ENCODE measurements at places on chromosomes 6 and 20. TPM values are rescaled to one million over a fixed set of nuclear protein-coding genes. Genes with fewer than 3 reads are reported as not detected.

Gene PRPF6
- 63.8 TPM for total RNA-seq

Gene TRIM31
- total RNA-seq, result not detected

Gene SSTR4
- total RNA-seq, result not detected

GRCh38 chr20:24799971-24800580 lies 149.0 kb upstream of the CST7 start:
- no peak for DNase-seq

GRCh38 chr6:3822747-3823445 lies 26.3 kb upstream of the FAM50B start:
- no peak for DNase-seq

DNA sequence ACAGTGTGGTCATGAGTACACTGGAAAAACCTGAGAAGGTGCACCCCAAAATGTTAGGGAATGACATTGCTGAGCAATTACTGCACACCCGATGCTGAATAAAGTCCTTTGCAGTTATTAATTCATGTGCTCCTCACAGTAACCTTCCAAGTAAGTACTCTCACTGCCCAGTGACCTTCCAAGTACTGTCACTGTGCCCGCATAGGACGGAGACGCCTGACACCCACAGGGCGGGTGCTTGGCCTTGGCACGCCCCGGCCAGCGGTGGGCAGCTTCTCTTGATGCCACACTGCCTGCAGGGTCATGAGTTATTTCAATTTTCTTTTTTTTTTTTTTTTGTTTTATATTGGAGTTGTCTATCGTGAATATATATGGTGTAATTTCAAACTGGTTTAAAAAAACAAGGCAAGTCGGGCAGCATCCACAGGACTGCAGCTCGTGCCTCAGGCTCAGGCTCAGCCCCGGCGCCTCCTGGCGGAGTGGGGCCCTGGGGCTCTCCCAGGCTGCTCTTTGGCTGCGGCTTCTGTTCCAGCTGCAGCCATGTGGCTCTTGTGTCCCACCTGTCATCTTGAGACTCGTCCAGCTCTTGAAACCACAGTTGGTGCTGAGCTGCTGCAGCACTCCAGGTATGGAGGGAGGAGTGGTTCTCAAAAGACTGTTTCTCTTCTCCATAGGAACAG lies 27.0 kb downstream of the PNLDC1 start:
- DNase-seq, result no peak

GRCh38 chr6:34526241-34526972 lies 29.7 kb downstream of the SPDEF start:
- DNase-seq, result no peak

GRCh38 chr20:25987073-25987927 lies 290.6 kb upstream of the ZNF337 start:
- peak; percentile 48 for DNase-seq

DNA sequence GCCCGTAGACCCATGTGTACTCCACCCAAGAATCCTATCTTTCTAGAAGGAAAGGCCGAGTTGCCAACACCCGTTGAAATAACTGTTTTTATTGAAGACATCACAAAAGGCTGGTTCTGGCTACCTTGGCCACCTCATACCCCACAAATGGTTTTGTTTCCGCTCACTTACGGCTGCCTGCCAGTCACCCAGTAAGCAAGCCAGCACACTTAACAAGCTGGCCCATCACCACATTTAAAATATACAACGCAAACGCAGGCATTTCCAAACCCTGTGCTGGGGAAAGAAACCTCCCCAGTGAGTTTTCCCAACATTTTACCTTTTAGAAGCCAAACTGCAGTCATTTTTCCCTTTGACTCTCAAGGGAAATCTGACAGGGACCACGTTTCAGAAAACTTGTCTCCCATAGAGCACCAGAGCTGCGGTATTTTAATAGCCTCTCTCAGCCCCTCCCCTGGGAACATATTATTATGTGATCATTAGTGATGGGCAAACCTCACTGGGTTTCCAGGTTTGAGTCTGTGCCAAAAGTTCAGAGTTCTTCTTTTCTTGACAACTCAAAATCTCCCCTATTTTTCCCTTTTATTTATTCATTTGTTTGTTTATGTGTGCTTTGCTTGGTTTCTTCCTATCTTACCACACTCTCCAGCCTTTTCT lies 36.7 kb upstream of the BMP2 start:
- DNase-seq, result no peak

DNA sequence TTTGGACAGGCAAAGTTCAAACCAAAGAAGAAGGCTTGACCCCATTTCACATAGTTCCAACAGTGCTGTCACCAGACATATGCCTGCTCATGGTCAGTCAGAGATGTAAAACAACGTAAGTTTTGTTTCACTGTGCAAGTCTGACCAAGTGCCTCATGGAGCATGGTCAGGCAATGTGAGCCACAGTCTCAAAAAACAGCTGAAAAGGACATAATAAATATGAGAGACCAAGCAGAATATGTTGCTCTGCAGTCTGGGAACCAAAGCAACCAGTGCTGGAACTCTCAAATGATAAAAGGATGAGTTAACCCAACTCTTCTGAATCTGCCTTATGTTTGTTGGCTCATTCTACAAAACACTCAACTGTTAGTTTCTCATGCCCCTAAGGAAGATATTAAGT lies 39.9 kb upstream of the DST start:
- DNase-seq, result no peak

DNA sequence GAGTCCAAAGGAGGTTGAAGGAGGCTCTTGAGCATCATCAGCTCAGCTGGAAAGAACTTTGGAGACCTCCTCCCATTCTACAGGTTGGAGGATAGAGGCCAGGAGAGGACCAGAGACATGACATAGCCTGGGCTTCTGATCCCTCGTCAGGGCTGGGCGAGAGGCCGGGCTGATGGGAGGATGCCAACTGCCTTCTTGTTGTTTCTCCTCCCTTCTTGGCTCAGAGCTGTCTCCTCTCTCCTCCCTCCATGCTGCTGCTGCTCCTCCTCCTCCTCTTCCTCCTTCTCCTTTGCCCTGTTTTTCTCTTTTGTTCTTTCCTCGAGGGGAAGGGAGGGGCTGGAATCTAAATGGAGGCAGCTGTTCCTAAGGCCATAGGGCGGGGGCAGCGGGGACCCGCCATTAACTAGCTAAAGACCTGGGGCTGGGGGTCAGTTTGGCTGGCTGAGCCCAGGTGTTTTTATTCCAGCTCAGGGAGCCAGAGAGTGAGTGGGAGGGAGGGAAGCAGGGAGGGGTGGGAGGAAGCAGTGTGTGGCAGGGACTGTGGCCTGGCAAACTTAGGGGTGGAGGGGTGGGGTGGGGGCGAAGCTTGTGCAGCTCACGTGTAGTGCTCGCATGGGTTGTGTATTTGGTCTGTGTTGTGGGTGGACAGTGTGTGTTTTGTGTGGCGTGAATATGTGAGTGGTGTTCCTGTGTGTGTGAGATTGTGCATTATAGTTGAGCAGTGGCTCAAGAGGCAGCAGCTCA lies 84.8 kb downstream of the CD40 start:
- DNase-seq, result no peak

GRCh38 chr6:72733045-72733444 lies 111.2 kb downstream of the KCNQ5 start:
- no peak for DNase-seq

All from T-helper 17 cell (primary cell).